ENCODE measurements at places on chromosomes 3 and 15.

DNA sequence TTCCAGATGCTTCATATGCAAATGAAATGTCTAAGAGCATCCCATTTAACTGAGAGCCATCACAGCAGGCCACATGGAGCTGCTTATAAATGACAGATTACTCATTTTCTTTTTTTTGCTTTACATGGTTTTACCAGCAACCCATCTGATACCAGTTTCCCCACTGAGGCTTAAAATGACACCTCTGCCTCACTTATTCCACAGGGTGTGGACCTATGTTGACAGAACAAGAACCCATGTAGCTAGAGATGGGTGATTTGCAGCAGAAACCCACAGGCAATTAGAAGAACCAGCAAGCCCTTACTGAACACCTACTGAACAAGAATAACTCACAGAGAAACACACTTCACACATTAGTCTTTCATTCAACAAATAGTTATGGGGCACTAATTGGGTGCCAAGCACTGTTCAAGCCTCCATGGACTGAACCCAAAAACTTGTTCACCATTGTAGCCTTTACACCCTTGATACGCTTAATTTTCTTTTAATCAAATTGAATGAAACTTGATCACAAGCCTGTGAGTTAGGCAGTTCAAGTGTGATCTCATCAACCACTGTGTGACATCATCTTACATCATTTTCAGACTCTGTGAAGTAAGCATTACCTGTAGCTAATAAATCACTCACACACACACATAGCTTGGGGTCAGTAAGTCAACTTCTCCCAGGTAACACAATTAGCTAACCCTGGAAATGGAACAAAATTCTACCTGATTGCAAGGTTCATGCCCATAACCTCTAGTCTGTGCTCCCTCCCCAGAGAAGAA is 45.4 kb downstream of the MAGI1 start:
- DNase-seq = no peak

- no peak for DNase-seq
Observed at GRCh38 chr3:124281453-124282316, 289.8 kb upstream of the ROPN1 start.

DNA sequence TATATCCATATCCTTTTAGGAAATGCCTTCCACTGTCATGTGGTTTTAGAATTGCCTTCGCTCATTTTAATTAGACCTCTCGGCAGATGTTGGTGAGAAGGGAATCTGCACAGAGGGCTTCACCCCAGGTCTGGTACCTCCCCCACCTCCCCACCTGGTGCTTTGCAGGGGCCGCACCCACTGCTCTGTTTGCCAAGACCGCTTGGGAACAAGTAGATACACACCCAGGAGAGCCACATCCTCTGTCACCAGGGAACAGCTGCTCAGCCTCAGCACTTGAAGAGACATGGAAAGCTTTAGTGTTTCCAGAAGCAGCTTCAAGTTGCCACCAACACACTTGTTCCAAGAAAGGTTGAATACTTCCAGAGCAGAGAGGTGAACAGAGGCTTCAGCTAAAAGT is 21.8 kb downstream of the LRRC31 start:
- no peak for DNase-seq

GRCh38 chr3:149506540-149506939 is 32.0 kb downstream of the TM4SF4 start:
- DNase-seq = no peak

- DNase-seq = no peak
Observed at GRCh38 chr3:122797291-122797690, 2.4 kb downstream of the SLC49A4 start.

DNA sequence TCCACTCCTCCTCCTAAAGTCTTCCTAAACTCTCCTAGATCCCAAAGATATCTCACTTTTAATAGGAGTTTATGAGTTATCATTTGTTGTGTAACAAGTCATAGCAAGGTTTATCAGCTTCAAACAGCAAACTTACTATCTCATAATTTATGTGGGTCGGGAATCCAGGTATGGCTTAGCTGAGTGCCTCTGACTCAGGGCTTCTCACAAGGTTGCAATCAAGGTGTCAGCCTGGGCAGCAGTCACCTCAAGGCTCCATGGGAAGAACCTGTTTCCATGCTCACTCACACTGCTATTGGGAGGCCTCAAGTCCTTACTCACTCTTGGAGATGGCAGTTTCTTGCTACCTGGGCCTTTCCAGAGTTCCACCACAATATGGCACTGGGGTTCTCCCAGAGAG is 889.8 kb downstream of the MCTP2 start:
- no peak for DNase-seq

DNA sequence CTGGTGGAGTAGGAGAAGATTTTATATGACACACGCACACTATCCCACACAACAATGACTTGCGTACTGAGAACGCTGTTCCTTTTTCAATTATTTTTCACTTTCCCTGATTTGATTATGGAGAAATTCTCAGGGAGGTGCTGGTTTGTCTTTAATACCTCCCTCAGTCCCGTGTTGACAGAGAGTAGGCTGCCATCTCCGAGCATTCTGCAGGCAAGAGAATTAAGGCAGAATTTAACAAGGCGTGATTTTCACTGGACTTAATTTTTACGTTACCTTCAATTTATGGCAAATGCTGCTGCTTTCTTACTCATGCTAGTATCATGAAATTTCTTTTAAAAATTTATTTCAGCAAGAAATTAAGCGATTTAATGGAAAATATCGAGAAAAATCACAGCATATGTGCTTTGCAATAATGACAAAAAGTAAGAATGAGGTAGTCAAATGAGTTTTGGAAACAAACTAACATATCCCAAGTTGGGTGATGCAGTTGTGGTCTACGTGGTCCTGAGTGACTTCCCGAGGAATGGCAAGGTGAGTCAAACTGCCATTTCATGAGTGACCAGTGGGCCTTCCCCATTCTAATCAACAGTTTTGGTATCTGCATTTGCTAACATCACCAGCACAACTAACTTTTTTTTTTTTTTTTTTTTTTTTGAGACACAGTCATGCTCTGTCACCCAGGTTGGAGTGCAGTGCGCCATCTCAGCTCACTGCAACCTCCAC is 16.9 kb downstream of the DNASE1L3 start:
- DNase-seq = no peak

- no peak for DNase-seq
Observed at GRCh38 chr3:185313693-185314246, 49.2 kb upstream of the MAP3K13 start.

DNA sequence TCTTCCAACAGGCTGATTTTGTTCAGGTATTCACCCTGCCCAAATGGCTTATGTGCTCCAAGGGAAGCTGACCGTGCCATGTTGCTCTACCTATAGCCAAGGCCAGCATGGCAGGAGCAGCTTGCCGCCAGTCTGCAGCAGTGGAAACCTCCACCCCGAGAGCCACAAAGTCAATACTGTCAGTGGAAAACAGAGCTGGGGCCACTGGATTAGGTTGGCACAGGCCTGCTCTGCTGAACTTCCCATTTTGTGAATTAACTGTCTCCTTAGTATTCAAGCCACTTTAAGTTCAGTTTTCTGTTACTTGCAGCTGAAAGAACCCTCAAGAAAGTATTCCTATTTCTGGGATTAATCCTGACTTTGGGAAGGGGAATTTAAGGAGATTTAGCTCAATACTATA is 63.8 kb upstream of the XCR1 start:
- no peak for DNase-seq

DNA sequence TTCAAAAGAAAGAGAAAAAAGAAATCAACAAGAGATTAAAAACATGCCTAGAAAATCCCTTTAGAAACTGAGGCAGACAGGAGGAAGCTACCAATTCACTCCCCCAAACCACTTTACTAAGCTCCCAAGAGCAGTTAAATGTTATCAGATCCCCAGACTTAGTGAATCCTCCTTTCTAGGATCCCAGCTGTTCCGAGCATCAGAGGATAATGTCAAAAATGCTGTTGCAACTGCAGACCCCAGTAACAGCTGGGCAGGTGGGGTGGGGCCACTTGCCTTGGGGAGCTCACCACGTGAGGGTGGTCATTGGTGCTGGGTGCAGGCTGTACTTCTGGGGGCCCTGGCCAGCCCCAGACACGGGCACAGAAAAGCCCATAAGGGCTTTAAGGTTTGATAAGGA is 9.1 kb downstream of the POMGNT2 start:
- DNase-seq = no peak

DNA sequence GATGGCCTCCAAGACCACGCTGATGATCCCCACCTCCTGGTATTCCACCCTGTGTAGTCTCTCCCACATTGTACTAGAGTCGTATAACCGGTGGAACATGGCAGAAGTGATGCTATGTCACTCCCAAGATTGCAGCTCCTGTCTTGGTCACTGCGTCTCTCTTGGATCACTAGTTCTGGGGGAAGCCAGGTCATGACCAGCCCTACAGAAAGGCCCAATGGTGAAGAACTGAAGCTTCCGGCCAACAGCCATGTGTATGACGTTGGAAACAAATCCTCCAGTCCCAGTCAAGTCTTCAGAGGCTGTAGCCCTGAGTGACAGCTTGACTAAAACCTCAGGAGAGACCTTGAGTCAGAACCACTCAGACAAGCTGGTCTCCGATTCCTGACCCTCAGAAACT is 61.9 kb upstream of the FNDC3B start:
- DNase-seq = no peak

DNA sequence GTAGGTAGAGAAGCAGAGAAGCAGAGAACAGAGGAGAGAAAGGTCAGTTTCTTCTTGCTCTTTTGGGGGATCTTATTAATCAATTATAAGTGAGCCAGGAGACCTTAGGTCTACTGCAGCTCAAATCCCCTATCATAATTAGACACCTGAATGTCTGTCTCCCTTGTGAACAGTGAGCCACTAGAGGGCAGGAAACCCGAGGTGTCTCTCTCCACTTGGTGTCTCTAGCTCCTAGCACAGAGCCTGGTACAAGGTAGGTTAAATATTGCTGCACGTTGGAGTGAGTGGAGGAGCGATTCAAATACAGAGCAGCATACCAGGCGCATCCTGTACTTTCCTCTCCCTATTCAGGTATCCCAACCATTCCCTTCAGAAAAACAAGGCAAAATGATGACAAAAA is 2.0 kb upstream of the ST8SIA2 start:
- no peak for DNase-seq

DNA sequence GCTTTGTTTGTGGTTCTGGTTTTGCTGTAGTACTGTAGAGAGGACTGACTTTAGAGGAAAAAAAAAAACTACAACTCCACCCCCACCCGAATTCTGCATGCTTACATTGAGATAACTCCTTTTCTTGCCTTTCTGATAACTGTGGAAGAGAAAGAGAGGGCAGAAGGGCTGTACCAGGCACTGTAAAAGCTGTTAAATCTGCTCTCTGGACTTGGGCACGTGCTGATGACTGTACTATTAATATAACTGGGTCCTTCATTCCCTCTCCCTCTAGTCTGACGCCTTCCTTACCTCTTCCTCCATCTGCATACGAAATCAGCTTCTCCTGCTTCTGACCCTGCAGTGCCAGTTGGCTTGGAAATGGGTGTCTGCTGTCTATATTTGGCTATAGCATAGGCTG is 15.0 kb downstream of the MAPKBP1 start:
- DNase-seq = no peak

DNA sequence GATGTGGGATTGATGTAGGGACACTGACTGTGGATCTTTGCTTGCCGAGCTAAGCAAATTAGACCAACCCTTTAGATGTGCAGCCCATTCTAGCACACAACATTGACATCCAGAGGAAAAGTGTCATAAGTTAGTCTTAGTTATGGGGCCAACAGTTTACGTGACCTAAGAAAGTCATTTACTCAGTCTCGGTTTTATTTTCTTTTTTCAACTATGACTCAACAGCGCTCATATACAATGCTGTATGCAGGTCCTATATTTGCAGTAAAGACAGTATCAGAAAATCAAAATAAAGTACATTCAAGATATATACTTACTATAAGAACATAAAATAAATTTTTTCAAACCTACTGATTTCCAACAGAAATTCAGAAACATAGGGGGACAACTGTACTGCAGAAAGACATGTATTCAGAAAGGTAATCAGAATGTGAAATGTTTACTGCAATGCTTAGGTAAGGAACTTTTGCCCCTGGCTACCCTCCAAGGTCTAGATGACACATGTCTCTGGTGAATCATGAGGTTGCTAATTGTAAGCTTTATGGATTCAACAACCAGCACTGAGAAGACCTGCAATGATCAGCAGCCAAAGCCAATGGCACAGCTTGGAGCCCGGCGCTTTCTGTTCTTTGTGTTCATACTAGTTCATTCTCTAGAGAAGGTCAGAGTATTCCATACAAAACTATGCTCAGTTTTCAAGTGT is 317.5 kb upstream of the CNTN6 start:
- no peak for DNase-seq

DNA sequence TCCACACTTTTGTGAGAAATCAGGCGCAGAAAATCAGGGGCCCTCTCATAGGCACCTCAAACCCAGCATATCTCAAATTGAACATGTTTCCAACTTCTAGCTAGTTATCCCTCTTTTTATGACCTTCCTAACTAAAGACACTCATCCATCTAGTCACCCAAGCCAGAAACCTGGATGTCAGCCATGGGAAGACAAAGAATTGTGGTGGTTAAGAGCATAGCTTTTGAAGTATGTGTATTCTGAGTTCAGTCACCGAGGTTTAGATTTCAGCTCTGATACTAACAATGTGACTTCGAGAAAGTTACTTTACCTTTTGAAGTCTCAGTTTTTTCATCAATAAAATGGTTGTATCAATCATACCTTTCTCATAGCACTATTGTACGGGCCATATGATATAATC is 495.5 kb downstream of the NLGN1 start:
- DNase-seq = no peak

- DNase-seq = no peak
Observed at GRCh38 chr3:148197061-148197460, 500.6 kb upstream of the AGTR1 start.

DNA sequence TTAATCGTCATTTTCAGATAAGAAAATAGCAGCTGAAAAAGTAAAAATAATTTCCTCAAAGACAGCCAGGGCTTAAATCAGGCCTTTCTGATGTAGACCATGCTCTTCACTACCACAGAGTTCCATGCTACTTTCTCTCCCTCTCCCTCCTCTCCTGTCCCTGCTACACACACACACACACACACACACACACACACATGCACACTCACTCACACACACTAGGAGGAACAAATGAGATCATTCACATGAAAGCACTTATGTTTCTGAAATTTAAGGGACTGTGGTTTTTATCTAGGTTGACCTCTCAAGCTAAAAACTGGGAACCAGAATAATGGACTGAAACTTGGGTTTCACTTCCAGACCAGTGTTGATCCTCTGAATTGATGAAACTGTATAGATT is 4.1 kb upstream of the PSMA4 start:
- DNase-seq = no peak

DNA sequence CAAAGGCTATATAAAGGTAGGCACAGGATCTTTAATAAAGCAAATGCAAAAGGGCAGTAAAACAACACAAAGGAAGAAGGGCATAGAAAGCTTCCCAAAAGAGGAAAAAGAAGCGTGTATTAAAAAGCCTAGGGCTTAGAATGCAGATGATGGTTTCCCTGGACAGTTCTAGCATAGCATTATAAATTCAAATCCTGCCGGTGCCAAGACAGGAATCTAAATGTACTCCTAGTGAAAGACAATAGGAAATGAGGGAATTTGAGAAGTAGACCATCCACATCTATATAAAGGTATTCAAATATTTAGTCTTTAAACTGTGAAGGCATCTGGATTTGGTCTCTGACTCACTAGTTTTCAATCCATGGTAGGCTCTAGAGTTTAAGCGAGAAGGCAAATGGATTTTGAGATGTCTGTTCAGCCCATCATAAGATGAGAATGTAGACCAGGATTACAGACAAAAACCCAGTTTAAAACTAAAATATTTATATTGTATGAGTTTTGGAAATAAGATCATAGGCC is 431.8 kb downstream of the TBL1XR1 start:
- DNase-seq = no peak

- no peak for DNase-seq
Observed at GRCh38 chr3:128495435-128495970, 2.5 kb upstream of the GATA2 start.

All from activated T-helper 9 cell treated with anti-CD3 and anti-CD28 coated beads, Interleukin-2, amount 50 U/mL, for 16 hours (primary cell).